Spleen (tissue), 13 donors: ENCODE measurements at places on chromosomes 5 and 9.
A peak's percentile ranks its signal among the peaks of the same experiment; 100 is the strongest.

DNA sequence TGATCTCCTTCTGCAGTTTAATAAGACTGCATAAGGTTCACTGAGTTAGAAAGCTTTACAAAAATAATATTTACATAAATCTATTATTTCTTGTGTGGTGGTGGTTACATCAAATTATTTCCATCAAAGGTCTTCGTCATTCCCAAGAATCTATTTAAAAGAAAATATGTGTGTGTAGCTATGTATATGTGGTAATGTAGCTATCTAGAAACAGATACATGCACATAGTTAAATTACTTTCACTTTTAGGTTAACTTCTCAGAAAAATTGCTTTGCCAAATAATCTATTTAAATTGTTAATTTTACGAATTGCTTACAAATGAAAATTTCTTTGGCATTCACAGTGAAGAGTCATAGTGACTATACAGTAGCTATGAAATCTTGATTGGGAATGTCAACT, 633.2 kb downstream of the DMRTA1 start:
- DNase-seq = no peak

DNA sequence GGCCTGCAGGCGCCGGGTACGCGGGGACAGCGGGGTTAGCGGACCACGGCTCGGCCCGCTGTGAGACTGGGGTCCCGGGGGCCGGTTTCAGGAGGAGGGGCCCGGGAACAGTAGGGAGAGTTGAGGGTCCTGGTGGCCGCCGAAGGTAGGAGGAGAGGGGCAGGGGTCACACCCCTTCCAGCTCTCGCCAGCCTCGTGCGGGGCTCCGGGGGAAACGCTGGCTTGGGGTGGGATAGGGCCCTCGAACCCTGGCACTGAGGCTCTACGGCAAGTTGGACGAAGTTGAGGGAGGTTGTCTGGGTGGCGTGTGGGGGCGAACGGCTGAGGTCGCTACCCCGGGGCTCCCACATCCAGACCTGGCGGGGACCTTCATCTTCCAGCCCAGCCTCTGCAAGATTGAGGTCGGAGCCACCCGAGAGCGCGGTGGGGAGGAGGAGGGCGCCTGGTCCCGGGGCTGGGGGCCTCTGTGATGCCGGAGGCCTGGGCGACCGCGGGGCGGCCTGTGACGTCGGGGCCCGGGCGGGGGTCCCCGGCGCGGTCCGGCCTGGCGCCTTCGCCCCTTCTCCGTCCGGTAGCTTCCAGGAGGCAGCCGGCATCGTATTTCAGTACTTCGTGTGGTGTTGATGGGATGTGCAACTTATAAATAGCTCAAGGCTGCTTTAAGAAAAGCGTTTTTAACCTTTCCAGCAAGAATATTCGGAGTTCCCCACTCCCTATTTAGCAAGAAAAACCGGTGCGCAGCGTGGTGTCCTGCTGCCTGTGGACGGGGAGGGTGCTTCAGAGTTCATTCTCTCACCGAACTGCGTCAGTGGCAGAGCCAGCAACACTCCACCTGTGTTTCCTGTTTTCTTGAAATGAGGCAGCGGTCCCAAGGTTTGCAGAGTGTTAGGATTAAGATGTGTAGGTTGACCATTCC, 902 bp downstream of the HABP4 start:
- DNase-seq = peak; percentile 84

- no peak for DNase-seq
Measured at GRCh38 chr5:180825768-180826525, 23.3 kb upstream of the MGAT1 start.

- DNase-seq = no peak
Measured at GRCh38 chr5:8216921-8217320, 348.0 kb downstream of the MTRR start.

DNA sequence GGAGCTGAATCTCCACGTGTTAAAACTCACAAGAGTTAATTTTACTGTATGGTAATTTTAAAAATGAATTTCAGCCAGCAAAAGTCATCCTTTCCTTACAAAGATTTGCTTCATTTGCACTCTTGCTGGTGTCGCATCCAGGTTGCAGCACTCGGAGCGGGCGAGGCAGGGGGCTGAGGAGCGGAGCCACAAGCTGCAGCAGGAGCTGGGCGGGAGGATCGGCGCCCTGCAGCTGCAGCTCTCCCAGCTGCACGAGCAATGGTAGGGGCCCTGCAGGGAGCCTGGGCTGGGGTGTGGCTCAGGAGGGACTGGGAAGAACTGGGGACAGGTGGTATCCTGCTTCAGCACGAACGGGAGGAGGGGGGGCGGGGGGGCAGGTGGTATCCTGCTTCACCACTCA, 27.1 kb downstream of the HNRNPH1 start:
- DNase-seq = no peak

GRCh38 chr9:15831384-15831783, 278.5 kb downstream of the CCDC171 start:
- no peak for DNase-seq

DNA sequence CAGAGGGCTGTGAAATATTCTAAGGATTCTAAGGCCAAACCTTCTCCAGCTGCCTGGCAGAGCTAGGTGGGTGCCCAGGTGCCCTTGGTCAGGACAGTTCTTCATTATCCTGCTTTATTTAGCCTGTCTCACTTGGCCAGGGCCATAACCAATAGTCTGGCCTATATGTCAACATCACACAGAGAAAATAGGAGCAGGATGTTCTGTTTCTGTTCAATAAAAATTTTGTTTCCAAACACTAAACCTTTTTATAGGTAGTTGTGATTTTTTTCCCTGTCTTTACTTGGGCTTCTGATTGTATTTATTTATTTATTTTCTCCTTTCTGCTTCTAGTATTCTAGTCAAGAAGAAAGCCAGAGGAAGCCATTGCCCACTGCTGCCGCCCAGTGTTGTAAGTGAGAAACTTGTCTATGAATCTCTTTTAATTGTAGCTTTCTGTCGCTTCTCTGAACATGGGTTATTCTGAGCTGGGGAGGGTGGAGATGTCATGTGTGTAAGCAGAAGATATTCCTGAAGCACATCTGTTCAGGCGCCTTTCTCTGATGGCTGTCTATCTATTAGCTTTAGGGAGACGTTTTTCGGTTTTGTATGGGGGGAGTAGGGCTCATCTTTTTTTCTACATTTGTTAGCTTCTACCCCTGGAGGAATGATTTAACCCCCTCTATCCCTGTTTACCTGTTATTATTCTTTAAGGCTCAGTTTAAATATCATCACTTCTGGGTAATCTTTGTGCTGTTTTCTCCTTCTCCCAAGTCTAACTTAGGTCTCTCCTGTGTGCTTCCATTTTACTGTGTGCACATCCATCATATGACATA, 97.1 kb downstream of the UNC13B start:
- no peak for DNase-seq

DNA sequence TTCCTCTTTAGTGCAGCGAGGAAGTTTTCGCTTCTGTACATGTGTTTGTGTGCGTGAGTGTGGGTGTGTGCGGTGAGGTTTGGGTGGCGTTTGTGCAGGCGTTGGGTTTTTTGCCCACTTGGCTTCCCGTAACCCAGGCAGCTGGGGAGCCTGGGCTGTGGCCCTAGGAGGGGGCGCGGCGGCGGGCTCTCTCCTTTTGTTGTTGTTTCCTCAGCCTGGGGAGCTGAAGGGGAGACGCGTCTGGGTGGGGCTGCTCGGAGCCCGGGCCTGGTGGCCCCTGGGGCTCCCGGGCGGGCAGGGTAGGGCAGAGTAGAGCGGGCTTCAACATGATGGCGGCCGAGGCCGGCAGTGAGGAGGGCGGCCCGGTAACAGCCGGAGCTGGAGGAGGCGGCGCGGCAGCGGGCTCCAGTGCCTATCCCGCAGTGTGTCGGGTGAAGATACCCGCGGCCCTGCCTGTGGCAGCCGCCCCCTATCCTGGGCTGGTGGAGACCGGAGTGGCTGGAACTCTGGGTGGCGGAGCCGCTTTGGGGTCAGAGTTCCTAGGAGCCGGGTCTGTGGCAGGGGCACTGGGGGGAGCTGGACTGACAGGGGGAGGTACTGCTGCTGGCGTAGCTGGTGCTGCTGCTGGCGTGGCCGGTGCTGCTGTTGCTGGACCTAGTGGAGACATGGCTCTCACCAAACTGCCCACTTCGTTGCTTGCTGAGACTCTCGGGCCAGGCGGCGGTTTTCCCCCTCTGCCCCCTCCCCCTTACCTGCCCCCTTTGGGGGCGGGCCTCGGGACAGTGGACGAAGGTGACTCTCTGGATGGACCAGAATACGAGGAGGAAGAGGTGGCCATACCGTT, 665 bp downstream of the RASA1 start:
- DNase-seq = peak; percentile 93

GRCh38 chr9:96331236-96331947, 29.4 kb upstream of the HSD17B3 start:
- no peak for DNase-seq

DNA sequence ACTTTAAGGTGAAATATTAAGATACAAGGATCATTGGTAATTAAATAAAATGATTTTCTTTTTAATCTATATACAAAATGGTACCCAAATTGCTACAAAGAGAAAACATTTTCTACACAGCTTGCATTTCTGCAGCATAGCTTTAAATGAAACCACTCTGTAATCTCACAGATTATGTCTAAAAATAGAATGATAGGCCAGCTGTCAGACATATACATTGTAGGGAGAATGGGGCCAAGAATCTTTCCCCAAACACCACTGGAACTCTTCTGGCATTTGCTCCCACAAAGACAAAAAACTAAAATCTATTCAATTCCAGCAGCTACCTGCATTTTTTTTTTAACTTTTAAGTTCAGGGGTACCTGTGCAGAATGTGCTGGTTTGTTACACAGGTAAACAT, 124.1 kb upstream of the NR5A1 start:
- DNase-seq = no peak

DNA sequence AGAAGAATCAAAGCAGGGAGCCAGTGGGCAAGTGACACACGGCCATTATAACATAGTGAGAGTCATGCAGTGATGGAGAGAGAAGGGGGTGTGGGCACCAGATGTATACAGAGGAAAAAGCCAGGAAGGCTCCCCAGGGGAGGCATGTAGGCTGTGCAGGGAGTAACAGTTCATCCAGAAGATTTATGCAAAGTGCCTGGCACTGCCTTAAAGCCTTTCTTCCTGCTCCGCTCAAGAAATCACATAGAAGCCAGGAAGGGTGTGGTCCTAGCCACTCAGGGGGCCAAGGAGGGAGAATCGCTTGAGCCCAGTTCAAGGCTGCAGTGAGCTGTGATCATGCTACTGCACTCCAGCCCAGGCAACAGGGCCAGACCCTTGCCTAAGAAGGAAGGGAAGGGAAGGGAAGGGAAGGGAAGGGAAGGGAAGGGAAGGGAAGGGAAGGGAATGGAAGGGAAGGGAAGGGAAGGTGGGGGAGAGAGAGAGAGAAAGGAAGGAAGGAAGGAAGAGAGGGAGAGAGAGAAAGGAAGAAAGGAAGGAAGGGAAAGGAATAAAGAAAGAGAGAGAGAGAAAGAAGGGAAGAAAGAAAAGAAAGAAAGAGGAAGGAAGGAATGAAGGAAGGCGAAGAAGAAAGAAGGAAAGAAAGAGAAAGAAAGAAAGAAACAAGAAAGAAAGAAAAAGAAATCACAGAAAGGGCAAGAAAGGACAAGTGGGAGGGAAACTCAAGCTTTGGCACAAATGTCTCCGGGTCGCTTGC, 89.8 kb downstream of the LHX2 start:
- DNase-seq = no peak

- DNase-seq = peak; percentile 71
Measured at GRCh38 chr9:133959171-133959570, 33.0 kb downstream of the VAV2 start.

DNA sequence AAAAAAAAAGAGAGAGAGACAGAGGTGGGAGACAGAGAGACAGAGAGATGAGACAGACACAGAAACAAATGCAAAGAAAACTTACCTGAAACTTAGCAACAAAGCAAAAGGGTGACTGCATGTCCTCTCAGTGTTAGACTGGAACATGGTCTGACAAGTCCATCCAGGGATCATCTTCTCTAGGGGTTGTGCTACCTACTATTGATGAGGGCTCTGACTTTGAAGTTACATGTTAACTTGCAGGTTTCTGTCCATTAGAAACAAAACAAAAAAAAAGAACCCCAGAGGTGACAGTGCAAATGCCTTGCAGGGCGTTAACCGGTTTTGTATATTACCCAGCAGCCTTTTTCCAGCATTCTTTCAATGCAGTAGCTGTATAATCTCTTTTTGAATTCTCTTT, 13.6 kb upstream of the SPARC start:
- DNase-seq = no peak

DNA sequence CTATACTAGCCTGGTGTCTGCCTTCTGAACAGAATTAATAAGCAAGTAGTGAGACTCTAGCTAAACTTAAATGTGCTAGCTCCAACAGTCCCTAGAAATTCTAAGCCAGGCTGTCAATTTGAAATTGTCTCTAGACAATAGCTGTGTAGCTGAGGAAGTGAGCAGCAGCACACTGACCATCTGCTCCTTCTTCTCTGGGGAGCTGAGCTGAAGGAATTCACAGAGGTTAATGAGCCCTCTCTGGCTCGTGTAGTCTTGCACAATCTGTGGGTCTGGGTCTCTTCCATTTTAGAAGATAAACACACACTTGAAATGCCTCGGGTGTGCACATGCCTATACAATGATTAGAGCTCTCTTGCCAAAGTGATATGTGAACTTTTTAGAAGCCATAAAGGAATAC, 63.5 kb upstream of the BARX1 start:
- DNase-seq = no peak
